Activated CD4-positive, alpha-beta T cell treated with anti-CD3 and anti-CD28 coated beads for 24 hours (primary cell): ENCODE measurements at places on chromosomes 12 and 14.

- no peak for DNase-seq
Measured at GRCh38 chr14:89004166-89004565, 179.7 kb downstream of the TTC8 start.

DNA sequence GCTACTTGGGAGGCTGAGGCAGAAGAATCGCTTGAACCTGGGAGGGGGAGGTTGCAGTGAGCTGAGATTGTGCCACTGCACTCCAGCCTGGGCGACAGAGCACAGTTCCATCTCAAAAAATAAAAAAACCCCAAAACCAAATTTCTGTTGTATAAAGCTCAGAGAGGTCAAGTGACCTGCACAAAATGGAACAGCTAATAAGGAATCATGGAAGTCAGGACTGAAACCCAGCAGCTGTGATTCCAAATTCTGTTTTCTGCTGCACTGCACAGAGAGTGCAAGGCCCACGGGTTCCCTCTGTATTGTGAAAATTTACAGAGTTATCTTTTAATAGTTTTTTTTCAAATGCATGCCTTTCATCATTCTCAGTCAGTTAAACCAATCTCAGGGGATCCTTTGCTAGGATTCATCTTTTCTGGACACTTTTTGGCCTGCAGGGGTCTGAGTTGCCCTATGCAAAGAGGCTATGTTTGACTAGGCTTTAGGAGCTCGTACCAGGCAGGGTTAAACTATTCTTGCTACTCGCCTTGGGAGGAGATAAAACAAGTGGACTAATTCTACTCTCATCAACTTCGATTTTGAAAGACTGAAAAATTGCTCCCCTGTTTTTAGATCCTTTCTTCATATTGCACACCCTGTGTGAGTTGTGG is 26.1 kb upstream of the AACS start:
- DNase-seq: no peak

GRCh38 chr12:3308609-3309008 is 182.4 kb upstream of the PRMT8 start:
- no peak for DNase-seq

GRCh38 chr14:85934886-85935254 is 404.9 kb downstream of the FLRT2 start:
- DNase-seq: no peak

GRCh38 chr14:104633276-104634137 is 28.9 kb upstream of the TMEM179 start:
- no peak for DNase-seq

DNA sequence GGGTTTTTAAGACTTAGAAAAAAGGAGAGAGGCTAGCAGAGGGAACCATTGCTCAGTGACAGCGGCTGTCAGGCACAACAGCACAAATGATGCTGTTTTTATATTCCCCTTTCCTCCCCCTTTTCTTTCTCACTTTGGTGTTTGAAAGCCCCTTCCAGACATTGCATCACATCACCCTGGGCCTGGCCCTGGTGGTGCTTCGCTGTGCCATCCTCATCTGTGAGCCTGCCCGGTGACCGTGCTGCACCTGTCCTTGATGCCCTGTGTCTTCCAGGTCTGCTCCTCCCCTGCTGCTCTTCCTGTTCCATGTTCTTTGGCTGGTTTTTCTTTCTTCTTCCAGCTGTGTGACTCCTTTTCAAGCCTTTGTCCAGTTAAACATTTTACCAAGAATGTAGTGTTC is 24.8 kb downstream of the KLC1 start:
- DNase-seq: no peak

- DNase-seq: no peak
Measured at GRCh38 chr14:55482936-55483605, 42.7 kb upstream of the TBPL2 start.

DNA sequence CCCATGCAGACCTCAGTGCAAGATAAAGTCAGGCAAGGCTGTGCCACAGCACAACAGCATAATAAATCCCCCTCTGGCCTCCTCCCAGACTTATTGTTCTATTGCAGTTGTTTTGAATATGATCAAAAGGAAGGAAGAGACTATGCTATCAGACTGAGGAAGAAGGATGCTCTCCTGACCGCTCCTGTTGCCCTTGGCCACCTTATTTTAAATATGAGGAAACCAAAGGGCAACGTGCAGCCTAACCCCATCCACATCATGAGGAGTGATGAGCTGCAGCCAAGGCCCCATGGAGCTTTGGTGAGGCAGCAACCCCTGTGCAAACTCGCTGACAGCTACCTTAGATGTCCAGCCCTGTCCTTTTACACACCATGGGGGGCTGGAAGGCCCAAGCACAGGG is 291.7 kb downstream of the ZFP36L1 start:
- DNase-seq: no peak

DNA sequence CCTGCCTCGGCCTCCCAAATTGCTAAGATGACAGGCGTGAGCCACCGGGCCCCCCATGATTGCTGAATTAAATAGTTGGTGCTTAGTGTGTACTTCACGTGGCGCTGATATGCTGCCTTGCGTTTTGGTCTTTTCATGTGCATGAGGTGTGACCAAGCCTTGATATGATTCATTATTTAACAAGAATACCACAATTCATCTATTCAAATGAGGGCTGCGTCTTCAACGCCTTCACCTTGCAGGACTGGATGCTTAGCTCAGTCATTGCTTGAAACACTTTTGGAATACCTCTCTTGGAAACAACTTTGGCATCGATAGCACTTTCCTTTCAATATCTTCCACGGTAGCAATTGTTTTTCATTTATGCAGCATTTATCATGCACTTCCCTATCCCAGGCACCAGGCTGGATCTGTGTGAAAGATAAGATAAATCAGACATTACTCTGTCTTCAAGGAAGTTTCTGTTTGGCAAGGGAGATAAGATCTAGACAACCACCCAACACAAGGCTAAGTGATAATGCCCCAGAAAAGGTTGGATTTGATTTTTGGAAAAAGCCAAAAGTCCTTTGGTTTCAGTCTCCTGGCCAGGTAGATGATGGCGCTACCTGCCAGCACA is 1.3 kb upstream of the TEAD4 start:
- no peak for DNase-seq

GRCh38 chr12:27359578-27360340 is 27.1 kb downstream of the BMAL2 start:
- DNase-seq: no peak

DNA sequence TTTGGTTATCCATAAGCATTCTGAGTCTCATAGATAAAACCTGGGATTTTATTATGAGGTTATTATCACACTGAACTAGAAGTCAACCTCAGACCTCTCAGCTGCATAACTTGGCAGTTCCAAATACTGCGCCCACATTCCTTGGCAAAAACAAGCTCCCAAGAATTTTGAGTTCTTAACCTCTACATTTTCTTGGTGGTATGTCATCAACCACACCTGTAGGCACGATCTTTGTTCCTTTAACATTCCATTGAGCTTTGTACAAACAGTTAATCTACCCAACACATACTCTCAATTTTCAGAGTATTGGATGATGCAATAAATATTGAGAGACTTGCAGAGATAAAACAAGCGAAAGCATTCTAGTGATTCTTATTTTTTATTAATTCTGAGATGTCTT is 371.8 kb upstream of the PRICKLE1 start:
- DNase-seq: no peak

GRCh38 chr12:32983968-32984367 is 87.4 kb upstream of the PKP2 start:
- DNase-seq: no peak

GRCh38 chr14:54651649-54652048 is 84.7 kb downstream of the SAMD4A start:
- no peak for DNase-seq

GRCh38 chr12:32083489-32083888 is 23.2 kb upstream of the BICD1 start:
- no peak for DNase-seq

GRCh38 chr12:106672314-106673025 is 89.7 kb downstream of the RFX4 start:
- DNase-seq: no peak

GRCh38 chr12:77745624-77746023 is 85.1 kb upstream of the NAV3 start:
- no peak for DNase-seq

- no peak for DNase-seq
Measured at GRCh38 chr12:113109360-113109759, 26.2 kb downstream of the RASAL1 start.

DNA sequence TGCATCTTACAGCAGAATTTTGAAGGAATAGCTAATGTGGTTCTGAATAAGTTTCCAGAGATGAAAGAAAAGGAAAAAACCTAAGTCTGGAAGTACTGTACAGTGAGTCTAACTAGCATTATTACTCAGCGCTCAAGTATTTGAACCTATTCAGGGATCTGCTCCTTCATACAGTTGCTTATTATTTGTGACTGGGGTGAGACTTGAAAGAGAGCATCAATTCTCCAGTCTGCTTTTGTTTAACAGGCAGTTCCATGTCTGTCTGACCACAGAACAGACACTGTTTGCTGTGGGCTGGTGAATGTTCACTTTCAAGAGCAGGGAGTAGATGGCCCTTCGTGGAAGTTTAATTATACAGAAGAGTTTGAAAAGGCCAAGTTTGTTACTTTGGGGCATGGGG is 9.3 kb downstream of the ETV6 start:
- no peak for DNase-seq

GRCh38 chr12:52906191-52906601 is 1.3 kb upstream of the KRT8 start:
- no peak for DNase-seq

- DNase-seq: no peak
Measured at GRCh38 chr12:72111706-72112105, 160.5 kb upstream of the TRHDE start.

GRCh38 chr12:30927222-30927611 is 669 bp downstream of the TSPAN11 start:
- DNase-seq: no peak

DNA sequence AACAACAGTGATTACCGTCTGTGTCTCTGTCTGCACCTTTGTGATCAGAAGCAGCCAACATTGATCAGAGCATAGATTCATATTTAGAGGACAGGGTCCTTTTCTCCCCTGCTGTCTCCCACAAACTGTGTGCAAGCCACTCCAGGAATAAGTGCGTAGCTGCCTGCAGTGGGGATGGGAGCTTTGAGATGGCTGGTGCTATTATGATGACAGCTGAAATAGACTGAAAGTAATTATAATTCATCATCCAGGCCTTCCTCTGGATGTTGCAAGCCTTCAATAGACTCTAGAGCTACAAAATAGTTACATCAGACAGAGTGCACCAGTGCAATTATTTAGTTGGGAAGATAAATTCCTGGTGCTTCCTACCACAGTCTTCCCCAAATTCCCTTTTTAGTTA is 68.1 kb downstream of the BORCS5 start:
- DNase-seq: no peak

DNA sequence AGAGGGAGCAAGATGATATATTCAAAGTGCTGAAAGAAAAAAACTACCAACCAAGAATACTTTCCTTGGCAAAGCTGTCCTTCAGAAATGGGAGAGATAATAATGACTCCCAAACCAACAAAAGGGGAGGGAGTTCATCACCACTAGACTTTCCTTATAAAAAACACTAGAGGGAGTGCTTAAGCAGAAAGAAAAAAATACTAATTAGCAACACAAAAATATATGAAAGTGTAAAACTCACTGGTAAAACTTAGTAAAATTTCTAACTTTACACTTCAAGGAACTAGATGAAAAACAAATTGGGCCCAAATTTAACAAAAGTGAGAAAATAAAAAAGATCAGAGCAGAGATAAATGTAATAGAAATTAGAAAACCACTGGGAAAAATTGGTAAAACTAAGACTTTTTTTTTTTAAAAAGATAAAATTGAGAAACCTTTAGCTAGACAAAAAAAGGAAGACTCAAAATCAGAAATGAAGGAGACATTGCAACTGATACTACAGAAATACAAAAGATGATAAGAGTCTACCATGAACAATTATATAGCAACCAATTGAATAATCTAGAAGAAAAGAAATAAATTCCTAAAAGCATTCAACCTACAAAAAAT is 60.4 kb upstream of the FAR2 start:
- DNase-seq: no peak

DNA sequence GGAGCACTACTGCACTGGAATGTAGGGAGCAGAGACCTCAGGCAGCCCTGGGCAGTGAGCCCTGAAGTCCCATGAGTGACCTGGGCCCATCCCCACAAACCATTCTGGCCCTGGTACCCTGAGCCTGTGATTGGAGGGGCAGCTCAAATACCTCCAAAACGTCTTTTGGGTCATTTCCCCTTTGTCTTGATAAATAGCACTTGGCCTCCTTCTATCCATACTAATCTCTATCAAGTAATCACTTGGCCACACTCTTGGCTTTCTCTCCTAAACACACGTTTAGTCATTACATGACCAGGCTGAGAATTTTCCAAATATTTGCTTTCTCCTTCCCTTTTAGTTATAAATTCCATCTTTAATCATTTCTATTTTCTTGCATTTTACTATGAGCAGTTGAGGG is 91.3 kb downstream of the RPAP3 start:
- DNase-seq: no peak

- no peak for DNase-seq
Measured at GRCh38 chr14:64938972-64939816, 3.4 kb downstream of the GPX2 start.

GRCh38 chr14:67491741-67492507 is 3.4 kb upstream of the TMEM229B start:
- no peak for DNase-seq

DNA sequence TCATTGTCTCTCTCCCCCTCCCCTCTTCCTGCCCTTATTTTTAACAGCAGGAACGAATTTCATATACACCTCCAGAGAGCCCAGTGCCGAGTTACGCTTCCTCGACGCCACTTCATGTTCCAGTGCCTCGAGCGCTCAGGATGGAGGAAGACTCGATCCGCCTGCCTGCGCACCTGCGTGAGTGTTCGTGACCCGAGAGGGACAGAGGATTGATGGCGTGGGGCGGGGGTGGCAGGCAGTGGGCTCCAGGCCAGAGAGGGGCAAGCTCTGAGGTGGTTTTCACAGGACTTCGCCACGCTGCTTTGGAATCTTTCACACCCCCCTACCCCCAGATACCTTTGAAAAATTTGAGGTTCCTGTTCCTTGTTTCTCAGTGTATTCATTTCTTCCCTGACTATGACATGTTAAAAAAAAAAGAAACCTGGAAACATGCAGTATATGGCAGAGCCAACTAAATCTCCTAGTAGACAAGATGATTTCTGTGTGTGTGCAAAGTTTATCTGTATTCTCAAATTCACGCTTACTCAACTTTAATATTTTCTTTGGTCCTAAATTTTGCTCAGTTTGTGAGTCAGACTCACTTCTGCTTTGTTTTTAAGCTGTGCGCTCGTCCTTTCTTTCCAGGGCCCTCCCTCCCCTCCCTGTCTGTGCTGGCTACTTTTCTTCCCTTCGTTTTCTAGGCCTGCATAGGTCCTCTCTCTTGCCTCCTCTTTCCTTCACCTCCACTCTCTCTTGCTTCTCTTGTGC is 103.1 kb downstream of the ETV6 start:
- DNase-seq: no peak

DNA sequence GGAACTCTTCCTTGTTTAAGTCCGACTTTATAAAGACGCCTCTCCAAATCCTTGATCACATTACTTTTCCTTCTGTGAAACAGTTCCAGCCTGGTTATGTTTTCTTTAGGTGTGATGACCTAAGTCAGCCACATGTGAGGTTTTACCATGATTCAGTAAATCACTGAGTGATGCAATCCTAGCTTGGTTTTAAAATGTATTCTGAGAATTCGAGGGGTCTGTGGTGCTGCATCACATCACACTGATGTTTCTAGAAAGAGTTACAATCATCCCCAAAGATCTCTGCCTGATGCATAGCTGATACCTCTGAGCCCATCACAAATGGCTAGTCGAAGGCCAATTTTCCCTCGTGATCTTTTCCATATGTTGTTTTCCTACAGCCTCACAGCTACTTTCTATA is 152.7 kb downstream of the ANO2 start:
- no peak for DNase-seq
